ENCODE measurements at places on chromosomes 5 and 9. TPM values are rescaled to one million over a fixed set of nuclear protein-coding genes. Genes with fewer than 3 reads are reported as not detected.

DNA sequence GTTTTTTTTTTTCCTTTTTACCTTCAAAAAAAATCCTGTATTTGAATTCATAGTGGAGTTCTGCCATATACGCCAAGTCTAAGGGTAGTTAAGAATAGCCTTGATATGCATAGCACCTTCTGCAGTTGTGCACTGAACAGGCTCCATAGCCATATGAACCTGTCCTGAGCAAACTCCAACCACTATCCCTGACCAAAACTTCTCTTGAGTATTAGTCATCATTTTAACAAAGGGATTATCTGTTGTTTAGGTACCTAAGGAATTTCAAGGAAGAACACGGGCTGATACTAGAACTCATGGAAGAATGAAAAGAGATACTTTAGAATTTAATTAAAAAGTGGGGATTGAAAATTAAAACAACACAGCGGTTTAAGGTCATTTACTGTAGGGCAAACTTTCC is 1.9 kb upstream of the FBXO38 start:
- DNase-seq = no peak

- peak; percentile 70 for DNase-seq
Observed at GRCh38 chr5:160507221-160507721, 85.6 kb downstream of the PTTG1 start.

DNA sequence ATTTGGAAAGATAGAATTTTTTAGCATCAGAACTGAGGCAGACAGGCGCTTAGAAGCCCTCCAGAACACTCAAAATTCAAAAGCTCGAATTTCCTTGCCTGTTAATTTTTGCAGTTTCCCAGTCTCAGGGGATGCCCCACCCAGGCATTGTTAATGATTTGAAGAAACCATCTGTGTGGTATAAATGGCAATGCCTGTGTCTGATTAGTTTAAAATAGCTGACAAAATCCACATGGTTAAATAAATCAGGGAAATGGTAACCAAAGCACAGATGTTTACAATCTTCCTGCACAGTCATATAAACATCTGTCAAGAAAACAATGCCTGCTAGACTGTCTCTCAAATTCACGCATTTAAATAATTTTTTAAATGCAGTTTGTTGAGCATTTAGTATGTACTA is 185.2 kb upstream of the RGMB start:
- DNase-seq = no peak

The AUH gene
- 11.5 TPM for total RNA-seq

GRCh38 chr5:123116058-123116457 is 27.0 kb downstream of the PRDM6 start:
- peak; percentile 26 for DNase-seq

The INSYN2B gene
- total RNA-seq = 7.4 TPM

GRCh38 chr5:172672681-172673080 is 31.6 kb downstream of the NEURL1B start:
- no peak for DNase-seq

The C9orf85 gene
- total RNA-seq = 19.0 TPM

DNA sequence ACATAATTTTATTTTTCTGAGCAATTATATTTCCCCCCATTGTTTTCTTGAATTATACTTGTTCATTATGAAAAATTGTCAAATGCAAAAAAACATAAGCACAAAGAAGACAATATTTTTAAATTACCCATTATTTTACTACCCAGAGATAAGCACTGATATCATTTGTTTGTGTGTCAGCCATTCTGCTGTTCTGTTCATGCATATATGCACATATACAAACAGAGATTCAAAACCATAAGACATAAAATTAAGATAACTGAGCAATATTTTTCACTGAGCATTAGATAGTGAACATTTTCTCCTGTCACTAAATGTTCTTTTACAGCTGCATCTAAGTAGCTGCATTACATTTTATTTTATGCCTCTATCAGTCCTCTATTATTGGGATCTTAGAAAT is 35.6 kb downstream of the PAM start:
- no peak for DNase-seq

The FAM120A gene
- total RNA-seq = 79.0 TPM

The GCNT4 gene
- 0.23 TPM for total RNA-seq

DNA sequence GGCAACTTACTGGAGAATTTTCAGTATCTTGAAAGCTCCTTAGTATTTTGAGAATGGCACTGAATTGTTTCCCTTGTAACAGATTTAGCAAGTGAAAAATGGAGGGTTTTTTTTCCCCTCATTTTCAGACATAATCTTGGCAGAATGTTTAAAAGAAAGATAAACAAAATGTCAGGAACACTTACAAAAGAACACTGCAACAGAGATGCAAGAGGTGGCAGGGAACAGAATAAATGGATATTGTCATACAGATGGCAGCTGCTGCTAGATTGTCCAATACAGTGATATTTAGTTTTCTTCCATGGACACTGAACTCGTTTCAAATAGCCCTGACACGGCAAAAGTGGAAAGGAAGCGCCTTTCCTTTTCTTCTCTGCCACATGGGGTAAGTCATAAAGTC is 76.9 kb upstream of the ZNF608 start:
- DNase-seq = no peak

GRCh38 chr5:57727591-57727990 is 245.0 kb upstream of the ACTBL2 start:
- no peak for DNase-seq

The RNF145 gene
- total RNA-seq = 44.4 TPM

- DNase-seq = no peak
Observed at GRCh38 chr5:167967494-167968177, 323.8 kb upstream of the WWC1 start.

The SIT1 gene
- total RNA-seq = 0.63 TPM

- no peak for DNase-seq
Observed at GRCh38 chr9:97136421-97136820, 97.5 kb upstream of the CTSV start.

- no peak for DNase-seq
Observed at GRCh38 chr5:27434335-27434734, 395.9 kb upstream of the CDH9 start.

The CBY3 gene
- not detected for total RNA-seq

GRCh38 chr9:94631599-94631998 is 7.7 kb downstream of the FBP1 start:
- DNase-seq = no peak

- peak; percentile 10 for DNase-seq
Observed at GRCh38 chr9:70551396-70551795, 136.9 kb upstream of the KLF9 start.

GRCh38 chr5:151155775-151156506 is 1.6 kb downstream of the ANXA6 start:
- peak; percentile 99 for DNase-seq

GRCh38 chr9:111316796-111317195 is 13.2 kb downstream of the OR2K2 start:
- DNase-seq = no peak

DNA sequence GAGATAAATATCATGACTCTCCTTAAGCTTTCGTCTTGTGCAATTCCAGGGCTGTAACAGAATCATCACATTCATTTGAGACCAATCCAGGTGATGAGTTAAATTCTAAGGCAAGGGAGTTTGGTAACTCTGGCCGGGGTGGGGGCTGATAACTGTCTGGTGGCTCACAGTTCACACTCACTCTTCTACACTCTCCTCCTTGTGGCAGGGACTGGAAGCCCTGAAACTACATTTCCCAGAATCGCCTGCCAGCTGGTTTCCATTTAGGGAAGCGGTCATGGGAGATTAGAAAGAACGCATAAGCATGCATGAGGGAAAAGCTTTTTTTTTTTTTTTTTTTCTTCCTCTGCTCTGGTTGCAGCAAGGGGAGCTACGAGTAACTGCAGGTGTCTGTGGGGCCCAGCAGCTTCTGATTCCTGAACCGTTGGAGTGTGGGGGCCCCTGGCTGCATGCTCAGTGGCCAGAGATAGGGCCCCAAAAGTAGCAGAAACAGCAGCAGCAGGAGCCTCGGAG is 154.8 kb upstream of the TBC1D2 start:
- peak; percentile 28 for DNase-seq

DNA sequence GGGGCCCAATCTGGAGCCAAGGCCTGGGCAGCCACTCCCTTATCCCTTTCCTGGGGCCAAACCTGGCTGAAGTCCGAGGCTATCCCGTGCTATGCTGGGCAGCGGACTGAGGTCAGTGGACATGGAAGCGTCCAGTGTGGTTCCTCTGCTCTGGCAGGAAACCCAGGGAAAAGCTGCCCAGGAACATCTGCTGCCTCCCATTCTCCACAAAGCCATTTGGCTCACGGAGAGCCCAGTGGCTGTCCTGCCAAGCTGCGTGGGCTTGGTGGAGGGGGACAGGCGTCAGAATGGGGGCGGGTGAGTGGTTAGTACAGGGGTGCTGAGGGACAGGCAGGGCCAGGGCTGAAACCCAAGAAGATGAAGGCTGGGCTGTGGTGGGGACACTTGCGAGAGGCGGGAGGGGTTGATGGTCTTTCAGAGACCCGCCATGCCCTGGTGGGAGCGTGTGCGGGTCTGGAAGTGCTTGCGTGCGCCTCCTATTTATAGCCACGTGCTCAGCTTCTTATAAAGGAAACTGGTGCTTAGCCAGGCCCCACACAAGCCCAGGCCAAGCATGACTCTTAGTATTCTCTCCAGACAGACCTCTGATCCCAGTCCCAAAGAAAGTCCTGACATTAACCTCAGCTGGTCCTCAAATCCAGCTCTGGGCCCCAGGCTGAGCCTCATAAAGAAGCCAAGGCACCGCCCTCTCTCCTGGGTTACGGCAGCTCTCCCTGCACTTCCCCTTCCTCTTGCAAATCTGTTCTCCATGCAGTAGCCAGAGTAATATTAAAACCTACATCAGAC is 9.4 kb upstream of the SLC6A7 start:
- no peak for DNase-seq

GRCh38 chr5:178267876-178268275 is 35.3 kb upstream of the PHYKPL start:
- DNase-seq = no peak

- peak; percentile 43 for DNase-seq
Observed at GRCh38 chr9:88536023-88536324, 996 bp downstream of the NXNL2 start.

The MAT2B gene
- total RNA-seq = 73.0 TPM

The BNC2 gene
- 23.8 TPM for total RNA-seq

- no peak for DNase-seq
Observed at GRCh38 chr5:74016373-74016772, 390.4 kb downstream of the ARHGEF28 start.

DNA sequence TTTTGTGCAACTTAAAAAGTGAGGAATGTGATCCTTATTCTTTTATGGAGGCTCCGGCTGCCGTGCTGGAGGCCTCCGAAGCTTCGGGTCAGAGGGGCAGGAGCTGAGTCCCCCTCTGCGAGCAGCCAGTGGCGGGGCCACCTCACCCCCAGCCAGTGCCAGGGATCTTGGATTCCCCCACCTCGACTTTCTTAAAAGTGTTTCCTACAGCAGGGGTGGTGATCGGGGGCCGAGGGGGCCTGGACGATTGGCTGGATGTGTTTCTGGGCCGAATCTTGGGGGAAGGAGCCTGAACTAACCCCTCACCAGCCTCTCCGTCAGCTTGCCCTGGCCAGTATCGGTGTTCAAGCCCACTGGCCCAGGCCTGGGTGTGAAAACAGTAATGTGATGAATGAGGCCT is 92.2 kb upstream of the LMX1B start:
- DNase-seq = no peak

DNA sequence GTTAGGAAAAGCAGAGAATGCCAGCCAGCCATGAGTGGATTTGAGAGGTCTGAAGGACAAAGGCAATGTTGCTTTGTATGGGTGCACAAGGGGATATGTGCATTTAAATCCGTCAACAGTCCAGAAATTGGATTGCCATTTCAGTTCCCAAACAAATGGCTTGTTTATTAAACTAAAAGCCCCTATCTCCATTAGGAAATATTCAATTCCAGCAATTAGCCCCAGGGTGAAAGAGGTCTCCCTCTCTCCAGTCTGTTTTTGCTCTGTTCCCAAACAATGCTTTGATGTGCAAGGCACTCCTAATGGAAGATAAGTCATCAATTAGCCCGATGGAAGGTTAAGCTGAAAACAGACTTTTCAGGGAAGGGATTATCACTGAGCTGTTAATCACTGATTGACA is 101.3 kb downstream of the C9orf152 start:
- DNase-seq = no peak

The PCDHB3 gene
- total RNA-seq = 2.0 TPM

GRCh38 chr9:122155796-122156195 is 3.8 kb downstream of the NDUFA8 start:
- DNase-seq = no peak

DNA sequence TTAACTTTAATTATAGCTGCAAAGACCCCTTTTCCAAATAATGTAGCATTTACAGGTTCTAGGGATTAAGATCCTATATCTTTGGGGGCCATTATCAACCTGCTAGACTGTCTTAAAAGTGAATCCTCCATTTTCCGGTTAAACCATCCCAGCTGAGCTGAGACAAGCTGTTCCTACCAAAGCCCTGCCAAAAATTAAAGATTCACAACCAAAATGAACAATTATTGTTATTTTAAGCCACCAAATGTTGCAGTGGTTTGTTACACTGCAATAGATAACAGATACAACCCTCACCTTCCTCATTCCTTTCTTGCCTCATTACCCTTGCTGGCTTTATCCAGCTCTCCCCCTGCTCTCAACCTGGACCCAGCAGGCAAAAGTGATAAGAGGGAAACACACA is 343.4 kb downstream of the CDK5RAP2 start:
- no peak for DNase-seq

The LRRC70 gene
- total RNA-seq = 0.17 TPM

DNA sequence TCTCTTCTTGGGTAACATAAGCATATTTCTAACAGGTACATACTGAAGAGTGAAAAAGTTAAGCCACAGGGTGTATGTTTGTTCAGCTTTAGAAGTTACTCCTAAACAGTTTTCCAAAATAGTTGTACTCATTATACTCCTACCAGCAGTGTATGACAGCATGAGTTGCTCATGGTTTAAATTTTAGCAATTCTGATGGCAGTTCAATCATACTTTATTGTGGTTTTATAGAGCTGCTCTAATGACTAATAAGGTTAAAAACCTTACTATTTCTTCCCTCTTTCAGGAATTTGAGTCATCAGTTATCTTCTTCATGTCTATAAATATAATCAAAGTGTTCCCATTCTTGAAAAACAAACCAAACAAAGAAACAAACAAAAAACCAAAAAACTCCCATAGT is 81.5 kb downstream of the CAAP1 start:
- peak; percentile 41 for DNase-seq

The CAVIN4 gene
- total RNA-seq = 5.2 TPM

The MYOT gene
- not detected for total RNA-seq

GRCh38 chr9:129549139-129549538 is 71.8 kb downstream of the C9orf50 start:
- DNase-seq = no peak

GRCh38 chr5:178280631-178281030 is 48.0 kb upstream of the PHYKPL start:
- no peak for DNase-seq

- peak; percentile 14 for DNase-seq
Observed at GRCh38 chr9:105539452-105539851, 18.5 kb upstream of the FKTN start.

DNA sequence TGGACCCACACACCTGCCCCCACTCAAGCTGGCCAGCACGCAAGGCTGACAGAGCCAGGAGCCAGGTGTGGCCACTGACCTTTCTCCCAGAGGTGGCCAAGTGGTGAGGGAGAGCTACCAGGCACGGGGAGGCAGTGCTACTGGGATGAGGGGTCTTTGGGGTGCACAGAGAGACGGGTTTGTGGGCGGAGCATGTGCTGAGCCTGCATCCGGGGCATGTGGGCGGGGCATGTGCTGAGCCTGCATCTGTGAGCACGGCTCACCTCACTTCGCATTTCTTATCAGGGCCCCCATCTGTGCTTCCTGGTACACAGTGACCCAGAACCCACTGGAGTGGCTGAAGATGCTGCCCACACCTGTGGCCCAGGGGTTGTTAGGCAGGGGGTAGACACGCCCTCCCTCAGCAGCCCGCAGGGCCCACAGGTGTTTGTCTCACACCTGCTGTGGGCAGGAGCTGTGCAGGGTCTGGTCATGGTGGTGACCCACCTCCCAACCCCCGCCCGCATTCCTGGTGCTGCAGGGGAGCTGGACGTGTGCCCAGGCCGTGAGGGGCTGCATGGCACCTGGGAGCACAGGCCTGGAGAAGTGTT is 21.5 kb downstream of the CCDC187 start:
- no peak for DNase-seq

All from LHCN-M2 (cell line).